ENCODE measurements at places on chromosomes 2 and 18.
A peak's percentile ranks its signal among the peaks of the same experiment; 100 is the strongest.

- no peak for DNase-seq
These were observed 60.2 kb downstream of the RALBP1 start for GRCh38 chr18:9535430-9535991.

- DNase-seq = peak; percentile 1
These were observed 352.0 kb downstream of the TNS1 start for GRCh38 chr2:217650716-217651360.

- no peak for DNase-seq
These were observed 188.9 kb downstream of the MYO1B start for GRCh38 chr2:191434072-191434471.

DNA sequence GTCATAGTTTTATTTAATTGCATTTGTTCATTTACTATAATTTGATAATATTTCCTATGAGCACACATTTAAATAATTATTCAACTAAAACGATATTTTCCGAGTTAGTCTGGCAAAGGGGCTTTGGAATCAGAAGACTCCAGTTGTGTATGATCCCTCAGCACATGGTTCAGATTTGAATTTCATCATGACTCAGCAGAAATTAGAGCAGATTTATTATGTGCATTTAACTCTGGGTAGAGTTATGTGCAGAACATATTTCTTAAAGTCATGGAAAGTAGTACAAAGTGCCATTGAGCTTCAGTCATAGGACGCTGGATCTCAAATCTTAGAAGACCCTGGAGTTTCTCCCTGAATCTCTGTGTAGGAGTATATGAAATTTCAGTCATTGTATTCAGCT is 106.7 kb downstream of the ADCYAP1 start:
- no peak for DNase-seq

DNA sequence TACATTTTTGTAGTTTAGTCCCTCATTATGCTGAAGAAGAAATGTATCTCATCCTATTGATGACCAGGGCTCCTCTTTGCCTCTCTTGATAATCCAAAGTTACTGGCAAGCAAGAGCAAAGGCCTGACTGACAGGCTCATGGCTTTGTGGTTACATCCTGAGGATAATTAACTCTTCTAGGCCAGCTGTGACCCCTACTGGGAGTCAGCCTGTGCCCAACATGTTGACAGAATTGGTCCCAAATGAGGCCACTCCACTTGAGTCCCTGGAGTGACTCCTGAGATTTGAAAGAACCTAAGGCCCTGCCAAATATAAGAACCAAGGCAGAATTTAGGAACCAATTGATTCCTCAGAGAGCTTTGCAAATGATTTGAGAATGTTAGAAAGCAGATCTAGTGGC is 973.8 kb upstream of the CELF4 start:
- DNase-seq = no peak

GRCh38 chr2:26243470-26244308 is 743 bp downstream of the HADHA start:
- no peak for DNase-seq

GRCh38 chr2:233456934-233457333 is 102.6 kb downstream of the DGKD start:
- no peak for DNase-seq

DNA sequence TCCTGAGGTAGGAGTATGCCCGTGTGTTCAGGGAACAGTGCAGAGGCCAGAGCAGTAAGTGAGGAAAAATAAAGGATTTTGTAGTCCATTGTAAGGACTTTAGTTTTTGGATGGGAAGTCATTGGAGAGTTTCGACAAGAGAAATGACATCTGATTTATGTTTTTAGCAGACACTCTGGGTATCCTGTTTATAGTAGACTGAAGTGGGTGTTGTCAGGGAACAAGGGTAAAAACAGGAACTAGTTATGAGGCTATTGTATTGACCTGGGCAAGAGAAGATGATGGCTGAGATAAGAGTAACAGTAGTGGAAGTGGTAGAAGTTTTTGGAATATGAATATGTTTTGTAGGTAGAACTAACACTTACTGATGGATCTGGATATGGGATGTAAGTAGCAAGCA is 59.8 kb downstream of the GTF2A1L start:
- no peak for DNase-seq

- DNase-seq = no peak
These were observed 862.3 kb downstream of the SUCLG1 start for GRCh38 chr2:83596592-83597282.

GRCh38 chr18:28039078-28039477 is 137.9 kb downstream of the CDH2 start:
- no peak for DNase-seq

GRCh38 chr2:223545830-223546229 is 56.3 kb downstream of the SCG2 start:
- no peak for DNase-seq

All from activated T-cell treated with anti-CD3 and anti-CD28 coated beads for 24 hours (primary cell).